ENCODE measurements at places on chromosomes 3 and 15.

GRCh38 chr3:191499307-191500080 lies 38.5 kb downstream of the PYDC2 start:
- DNase-seq, result no peak

DNA sequence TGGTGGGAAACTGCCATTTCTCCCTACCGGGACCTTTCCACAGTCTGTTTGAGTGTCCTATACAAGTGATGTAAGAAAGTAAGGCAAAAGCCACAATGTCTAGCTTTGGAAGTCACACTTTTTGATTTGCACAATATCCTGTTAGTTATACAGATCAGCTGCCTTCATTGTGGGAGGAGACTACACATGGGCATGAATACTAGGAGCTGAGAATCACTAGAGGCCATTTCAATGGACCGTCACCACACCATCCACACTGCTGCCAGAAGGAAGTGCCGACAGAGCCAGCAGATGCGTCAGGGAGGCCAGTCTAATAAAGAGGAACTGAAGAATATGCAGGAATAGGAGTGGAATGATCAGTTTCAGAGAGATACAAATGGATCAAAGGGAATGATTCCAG lies 65.8 kb downstream of the SCN11A start:
- no peak for DNase-seq

- DNase-seq, result no peak
Observed at GRCh38 chr3:95721938-95722337, 1092.5 kb upstream of the EPHA6 start.

GRCh38 chr3:45140141-45140769 lies 5.9 kb downstream of the CDCP1 start:
- no peak for DNase-seq

DNA sequence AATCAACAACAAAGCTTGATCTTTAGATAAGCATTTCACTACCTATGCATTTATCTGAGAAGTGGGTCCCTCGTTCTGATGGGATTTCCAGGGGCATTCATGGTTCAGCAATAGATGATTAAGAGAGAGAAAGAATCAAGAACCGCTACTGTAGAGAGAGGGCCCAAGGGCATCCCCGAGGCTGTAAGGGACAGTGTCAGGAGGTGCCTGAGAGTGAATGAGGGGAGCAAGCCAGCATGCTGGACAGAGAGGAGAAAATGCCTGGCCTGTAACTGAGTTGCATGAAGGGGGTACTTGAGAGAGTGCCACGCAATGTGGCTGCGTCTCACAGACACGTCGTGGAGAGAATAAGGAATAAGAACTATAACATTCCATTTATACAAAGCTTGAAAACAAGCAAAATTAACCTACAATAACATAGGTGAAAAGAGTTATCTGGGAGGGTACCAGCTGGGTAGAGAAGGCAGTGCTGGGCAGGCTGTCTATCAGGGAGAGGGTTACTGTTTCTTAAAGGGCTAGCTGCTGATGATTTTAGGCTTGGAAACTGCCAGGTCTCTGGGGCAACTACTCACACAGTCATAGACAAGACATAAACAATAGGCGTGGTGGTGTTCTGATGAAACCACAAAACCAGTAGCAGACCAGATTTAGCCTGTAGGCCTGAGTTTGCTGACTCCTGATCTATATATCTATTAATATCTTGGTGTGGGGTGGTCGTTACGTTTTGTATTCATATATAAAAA lies 374.6 kb upstream of the CFAP20DC start:
- no peak for DNase-seq
